Stimulated activated CD4-positive, alpha-beta T cell treated with anti-CD3 and anti-CD28 coated beads, Interleukin-1b, Interleukin-23, amount 100 ng/mL, for 1 hour (primary cell): ENCODE measurements at places on chromosomes 1 and 21.

- no peak for DNase-seq
Observed at GRCh38 chr1:208205216-208206013, 38.8 kb downstream of the PLXNA2 start.

- no peak for DNase-seq
Observed at GRCh38 chr1:94727846-94728715, 92.1 kb upstream of the SLC44A3 start.

- no peak for DNase-seq
Observed at GRCh38 chr1:236508593-236509027, 15.2 kb upstream of the LGALS8 start.

DNA sequence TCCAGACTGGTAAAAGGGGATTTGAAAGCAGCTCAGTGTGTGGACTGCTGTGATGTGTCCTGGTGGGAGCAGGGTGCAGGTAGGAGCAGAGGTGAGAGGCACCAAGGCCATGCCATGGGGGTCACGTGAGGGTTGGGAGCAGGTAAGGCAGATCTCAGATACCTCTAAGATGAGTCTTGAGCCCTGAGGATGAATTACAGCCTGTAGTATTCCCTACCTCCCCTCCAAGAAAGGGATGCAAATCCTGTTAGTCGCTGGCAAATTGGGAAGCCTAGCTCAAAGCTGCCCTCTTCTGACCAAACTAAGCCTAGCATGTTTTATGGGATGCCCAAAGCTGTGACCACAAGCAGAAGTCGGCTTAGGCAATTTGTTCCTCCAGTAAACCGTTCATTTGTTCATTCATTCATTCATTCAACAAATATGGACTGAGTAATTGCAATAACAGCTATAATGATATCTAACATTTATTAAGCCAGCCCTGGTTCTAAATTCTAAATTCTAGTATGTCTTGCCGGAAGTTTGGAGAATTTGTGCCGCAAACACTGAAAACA, 3.9 kb upstream of the NUAK2 start:
- no peak for DNase-seq
